GM20000 (cell line): ENCODE measurements at places on chromosomes 13 and 19.

GRCh38 chr13:19836472-19836871, 27.0 kb downstream of the ZMYM5 start:
- DNase-seq = no peak

DNA sequence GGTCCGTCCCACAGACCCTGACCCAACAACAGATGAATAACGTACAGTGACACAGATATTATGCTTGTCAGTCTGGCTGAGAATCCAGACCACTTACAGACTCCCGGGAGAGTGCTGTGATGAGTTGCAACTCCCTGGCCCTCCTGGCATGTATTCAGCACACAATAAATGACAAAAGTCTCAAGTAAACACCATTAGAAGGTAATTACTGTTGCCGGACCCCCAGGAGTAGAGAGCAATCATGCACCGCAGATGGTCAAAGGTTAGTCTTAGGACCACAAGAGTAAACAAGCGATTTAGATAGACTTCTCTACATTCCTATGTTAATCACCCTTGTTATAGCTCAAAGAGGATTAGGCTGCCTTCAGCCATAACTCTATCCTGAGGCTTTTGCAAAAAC, 726.4 kb upstream of the GPC6 start:
- no peak for DNase-seq

GRCh38 chr13:44309794-44310757, 63.5 kb upstream of the SERP2 start:
- no peak for DNase-seq

GRCh38 chr13:113507505-113508345, 17.2 kb upstream of the DCUN1D2 start:
- no peak for DNase-seq

- no peak for DNase-seq
These were observed 24.1 kb downstream of the CLEC4M start for GRCh38 chr19:7787141-7787540.

DNA sequence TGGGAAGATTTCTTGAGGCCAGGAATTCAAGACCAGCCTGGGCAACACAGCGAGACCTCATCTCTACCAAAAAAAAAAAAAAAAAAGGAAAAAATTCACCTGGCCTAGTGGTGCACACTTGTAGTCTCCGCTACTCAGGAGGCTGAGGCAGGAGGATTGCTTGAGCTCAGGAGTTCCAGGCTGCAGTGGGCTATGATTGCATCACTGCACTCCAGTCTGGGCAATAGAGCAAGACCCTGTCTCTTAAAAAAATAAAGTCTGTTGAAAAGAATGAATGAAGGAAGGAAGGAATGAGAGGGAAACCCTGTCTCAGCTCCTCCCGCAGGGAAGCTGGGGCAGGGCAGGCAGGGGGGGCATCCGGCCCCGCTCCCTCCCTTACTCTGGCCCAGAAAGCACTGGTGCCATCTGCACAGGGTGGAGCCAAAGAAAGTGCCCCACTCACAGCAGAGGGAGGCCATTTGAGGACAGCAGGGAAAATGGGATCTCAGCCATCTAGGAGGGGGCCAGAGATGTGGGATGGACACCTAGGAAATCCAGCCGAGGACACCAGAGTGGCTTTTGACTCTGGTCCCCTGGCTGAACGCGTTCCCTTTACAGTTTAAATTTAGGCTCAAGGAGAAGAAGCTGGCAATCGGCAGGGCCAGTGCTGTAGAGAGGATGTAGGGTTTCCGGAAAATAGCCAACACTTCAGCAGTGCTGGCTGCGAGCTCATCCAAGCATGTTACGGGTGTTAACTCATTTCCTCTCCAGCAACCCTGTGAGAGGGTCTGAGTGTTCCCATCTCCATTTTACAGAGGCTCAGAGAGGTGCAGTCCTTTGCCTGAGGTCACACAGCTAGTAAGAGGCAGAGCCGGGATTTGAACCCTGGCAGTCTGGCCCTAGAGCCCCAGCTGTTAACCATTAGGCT, 3.6 kb upstream of the HPN start:
- no peak for DNase-seq

- peak; percentile 81 for DNase-seq
These were observed 957 bp upstream of the CCDC194 start for GRCh38 chr19:17394891-17395415.

DNA sequence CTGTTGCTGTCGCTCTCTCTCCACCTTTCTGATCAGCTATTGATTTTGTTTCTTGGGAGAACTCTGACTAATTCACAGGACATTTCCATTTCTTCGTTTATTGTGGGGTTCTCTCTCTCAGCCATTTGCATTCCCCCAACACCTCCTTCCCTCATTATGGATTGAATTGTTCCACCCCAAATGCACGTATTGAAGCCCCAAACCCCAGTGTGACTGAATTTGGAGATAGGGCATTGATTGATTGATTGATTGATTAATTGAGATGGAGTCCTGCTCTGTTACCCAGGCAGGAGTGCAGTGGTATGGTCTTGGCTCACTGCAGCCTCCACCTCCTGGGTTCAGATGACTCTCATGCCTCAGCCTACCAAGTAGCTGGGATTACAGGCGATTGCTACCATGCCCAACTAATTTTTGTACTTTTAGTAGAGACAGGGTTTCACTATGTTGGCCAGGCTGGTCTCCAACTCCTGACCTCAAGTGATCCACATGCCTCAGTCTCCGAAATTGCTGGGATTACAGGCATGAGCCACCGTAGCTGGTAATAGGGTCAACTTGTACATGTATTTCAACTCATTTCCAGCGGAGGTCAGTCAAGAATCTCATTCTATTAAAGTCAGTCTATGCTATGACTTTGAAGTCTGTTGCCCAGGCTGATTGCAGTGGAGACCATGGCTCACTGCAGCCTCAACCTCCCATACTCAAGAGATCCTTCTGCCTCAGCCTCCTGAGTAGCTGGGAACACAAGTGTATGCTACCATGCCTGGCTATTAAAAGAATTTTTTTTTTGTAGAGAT, 13.6 kb downstream of the NFILZ start:
- DNase-seq = no peak

DNA sequence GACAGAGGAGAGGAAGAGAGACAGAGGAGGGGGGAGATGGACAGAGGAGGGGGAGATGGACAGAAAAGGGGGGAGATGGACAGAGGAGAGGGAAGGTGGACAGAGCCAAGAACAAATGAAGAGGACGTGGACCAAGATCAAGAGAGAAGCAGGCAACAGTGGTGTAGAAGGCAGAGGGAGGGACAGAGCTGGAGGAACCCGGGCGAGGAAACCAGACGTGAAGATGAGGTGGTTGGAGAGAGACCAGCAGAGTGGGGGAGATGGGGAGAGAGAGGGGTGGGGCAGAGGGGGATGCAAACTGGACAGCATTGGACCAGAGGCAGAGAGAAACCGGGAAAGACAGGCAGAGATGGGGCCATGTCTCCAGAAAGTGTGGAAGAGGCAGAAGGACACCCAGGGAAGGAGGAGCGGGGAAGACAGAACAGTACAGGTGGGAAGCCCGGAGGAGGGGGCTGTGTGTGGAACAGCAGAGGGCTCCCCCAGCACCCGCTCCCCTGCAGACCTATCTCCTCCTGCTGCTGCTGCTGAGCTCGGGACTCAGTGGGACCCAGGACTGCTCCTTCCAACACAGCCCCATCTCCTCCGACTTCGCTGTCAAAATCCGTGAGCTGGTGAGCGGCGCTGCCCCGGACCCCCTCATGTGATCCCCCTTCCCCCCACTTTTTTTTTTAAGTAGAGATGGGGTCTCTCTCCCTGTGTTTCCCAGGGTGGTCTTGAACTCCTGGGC, 1.3 kb downstream of the FLT3LG start:
- no peak for DNase-seq

- no peak for DNase-seq
These were observed 819.2 kb downstream of the LIG4 start for GRCh38 chr13:107395927-107396662.

- DNase-seq = no peak
These were observed 598.0 kb downstream of the EFNB2 start for GRCh38 chr13:105937451-105937850.

DNA sequence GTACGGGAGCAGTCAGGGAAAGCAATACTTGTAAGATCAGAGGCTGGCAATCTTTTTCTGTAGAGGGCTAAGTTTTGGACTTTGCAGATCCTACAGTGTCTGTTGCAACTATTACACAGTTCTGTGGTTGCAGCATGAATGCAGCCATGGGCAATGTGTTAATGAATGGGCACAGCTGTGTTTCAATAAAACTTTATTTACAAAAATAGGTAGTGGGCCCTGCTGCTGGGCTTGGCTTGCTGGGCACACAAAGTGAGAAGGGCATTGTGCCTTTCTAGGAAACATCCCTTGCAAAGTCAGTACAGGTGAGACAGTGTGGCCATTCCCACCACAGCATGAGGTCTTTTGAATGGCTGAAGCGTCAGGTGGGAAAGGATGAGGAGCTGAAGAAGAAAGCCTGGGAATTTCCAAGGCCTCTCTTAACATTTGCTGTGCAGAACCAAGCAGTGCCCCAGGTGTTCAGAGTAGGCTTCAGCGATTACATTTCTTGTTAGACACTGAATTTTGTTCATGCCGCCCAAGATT, 9.1 kb downstream of the KL start:
- DNase-seq = no peak

GRCh38 chr13:79560954-79561353, 80.0 kb downstream of the NDFIP2 start:
- no peak for DNase-seq

DNA sequence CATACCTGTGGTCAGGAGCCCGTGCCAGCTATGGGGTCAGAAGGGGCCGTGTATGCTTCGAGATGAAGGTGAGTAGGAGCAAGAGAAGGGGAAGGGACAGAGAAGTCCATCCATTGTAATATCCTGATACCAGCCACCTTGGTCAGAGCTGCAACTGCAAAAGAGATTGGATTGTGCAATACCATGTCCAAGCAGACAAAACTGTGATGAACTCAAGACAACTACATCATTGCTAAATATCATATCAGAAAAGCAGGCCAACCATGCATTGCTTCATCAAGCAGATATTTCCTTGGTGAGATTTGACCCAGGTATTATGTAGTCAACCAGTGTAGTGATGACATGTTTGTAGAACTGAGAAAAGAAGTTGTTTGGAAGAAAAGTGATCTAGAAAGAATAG, 12.1 kb downstream of the HNRNPUL1 start:
- DNase-seq = no peak

- no peak for DNase-seq
These were observed 53.5 kb downstream of the TNFSF13B start for GRCh38 chr13:108323031-108323430.

DNA sequence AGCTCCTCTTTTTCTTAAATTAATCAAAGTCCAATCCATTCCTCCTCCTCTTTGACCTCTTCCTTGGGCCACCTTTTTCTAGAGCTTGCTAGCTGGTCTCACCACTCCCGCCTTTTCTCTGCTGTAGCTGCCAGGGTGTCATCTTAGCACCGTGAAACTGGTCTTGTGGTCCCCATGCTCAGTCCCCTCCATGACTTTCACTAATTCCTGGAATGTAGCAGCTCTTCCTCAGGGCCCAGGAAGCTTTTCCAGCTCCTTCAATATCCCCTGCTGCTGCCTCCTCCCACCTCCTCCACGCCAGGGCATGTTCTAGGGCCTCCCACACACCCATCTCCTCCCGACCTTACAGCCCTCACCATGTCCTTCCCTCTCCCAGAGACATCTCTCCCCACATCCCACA, 222.2 kb downstream of the MYO16 start:
- DNase-seq = no peak

DNA sequence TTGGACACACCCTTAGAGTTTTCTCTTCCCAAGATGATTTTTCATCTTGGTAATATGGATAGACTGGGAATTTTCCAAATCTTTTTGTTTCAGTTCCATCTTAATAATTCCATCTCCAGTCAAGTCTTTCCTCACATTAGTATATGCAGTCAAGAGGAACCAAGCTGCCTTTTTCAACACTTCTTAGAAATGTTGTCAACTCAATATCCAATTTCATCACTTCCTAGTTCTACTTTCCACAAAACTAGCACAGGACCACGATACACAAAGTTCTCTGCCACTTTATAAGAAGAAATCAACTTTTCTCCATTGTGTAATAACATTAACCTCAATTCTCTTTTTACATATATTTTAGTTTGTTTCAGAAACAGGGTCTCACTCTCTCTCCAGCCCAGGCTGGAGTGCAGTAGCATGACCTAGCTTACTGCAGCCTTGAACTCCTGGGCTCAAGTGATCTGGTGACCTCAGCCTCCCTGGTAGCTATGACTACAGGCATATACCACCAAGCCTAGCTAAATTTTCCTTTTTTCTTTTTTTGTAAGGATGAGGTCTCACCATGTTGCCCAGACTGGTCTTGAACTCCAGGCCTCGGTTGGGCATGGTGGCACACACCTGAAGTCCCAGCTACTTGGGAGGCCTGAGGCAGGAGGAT, 15.5 kb downstream of the ZNF443 start:
- DNase-seq = no peak

- no peak for DNase-seq
These were observed 39.9 kb downstream of the MTMR6 start for GRCh38 chr13:25247360-25247759.

- DNase-seq = no peak
These were observed 139.2 kb downstream of the SLITRK5 start for GRCh38 chr13:87810391-87810801.

- no peak for DNase-seq
These were observed 125.2 kb upstream of the OBI1 start for GRCh38 chr13:78784014-78784750.

DNA sequence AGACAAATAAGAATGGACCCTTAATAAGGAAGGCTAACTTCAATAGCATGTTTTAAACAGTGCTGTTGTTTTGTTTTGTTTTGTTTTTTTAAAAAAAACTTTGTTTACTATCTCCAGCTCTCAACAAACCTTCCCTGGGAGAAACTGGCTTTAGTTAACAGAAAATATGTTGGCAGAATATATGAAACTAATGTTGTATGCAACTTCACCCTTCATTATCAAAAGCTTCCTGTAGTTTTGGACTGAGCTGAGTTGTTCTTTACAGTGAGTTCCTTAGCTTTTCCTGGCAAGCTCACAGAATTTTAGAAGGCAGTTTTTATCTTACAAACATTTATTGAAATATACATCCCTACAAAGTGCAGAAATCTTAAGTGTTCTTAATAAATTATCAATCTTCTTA, 2480.7 kb upstream of the PCDH20 start:
- DNase-seq = no peak

DNA sequence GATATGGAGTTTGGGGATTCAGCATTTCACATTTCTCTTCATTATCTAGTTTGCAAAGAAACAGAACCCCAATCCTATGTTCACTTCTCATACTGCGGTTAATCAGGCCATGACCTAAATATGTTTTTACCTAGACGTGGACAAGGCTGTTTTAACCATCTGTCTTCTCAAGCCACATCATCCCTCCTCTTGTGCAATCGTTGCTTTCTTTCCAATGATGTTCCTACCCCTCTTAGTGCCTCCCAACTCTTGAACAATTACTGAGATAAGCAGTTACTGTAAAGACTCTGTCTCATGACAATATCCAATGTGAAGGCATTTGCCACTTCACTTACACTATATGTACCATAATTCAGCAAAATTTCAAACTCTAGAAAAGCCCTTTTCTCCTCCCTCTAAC, 406.2 kb downstream of the LIG4 start:
- no peak for DNase-seq

- DNase-seq = no peak
These were observed 8.1 kb upstream of the SEMA6B start for GRCh38 chr19:4567584-4568071.

- no peak for DNase-seq
These were observed 26.0 kb upstream of the PEG3 start for GRCh38 chr19:56866538-56866937.
